Breast epithelium (tissue), 4 donors: ENCODE measurements at places on chromosomes 5 and 9.

GRCh38 chr9:69090946-69091345 is 55.4 kb downstream of the FXN start:
- H3K27me3 ChIP-seq: no peaks in the 10 kb centered on the region
- DNase-seq: no peak
- H3K4me3 ChIP-seq: no peak overlapping the region

DNA sequence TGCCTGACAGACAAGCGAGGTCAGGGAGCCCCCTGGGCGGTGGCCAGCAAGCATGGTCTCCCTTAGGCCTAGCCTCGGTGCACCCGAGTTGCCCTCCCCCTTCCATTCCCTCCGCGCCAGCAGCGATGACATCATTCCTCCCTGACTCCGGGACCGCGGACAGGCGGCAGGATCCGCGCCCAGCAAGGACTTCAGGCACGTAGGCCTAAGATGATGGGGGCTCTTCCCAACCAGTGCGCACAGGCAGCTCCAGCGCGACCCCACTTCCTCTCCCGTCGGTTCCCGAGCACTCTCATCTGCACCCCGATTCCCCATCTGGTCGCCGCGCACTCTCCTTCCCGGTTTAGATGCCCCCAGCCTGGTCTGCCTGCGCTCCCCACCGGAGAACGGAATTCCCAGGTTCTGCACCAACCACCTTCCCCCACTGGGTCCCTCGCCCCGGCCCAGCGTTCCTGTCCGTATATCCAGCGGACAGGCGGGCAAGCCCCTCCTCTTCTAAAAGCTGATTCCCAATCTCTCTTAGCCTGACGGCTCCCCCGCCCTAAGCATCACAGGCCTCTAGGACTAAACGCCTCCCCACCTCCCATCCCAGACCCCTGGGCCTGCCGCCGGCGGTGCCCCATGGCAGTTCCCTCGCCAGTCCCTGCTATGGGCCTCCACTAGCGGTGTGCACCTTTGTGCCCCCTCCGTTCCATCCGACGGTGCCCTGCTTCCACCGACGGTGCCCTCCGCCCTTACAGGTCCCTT is 931 bp downstream of the FAM219A start:
- no peaks in the 10 kb centered on the region for H3K27me3 ChIP-seq
- DNase-seq: peak; percentile 69
- H3K36me3 ChIP-seq: no peaks in the 10 kb centered on the region
- no peaks in the 10 kb centered on the region for H3K4me1 ChIP-seq
- H3K27ac ChIP-seq: peak overlapping the region; percentile 87

- no peak overlapping the region for H3K27ac ChIP-seq
- H3K27me3 ChIP-seq: no peaks in the 10 kb centered on the region
- no peak for DNase-seq
- no peaks in the 10 kb centered on the region for H3K4me1 ChIP-seq
- no peaks in the 10 kb centered on the region for H3K36me3 ChIP-seq
Observed at GRCh38 chr5:173557123-173557903, 59.1 kb downstream of the BOD1 start.

DNA sequence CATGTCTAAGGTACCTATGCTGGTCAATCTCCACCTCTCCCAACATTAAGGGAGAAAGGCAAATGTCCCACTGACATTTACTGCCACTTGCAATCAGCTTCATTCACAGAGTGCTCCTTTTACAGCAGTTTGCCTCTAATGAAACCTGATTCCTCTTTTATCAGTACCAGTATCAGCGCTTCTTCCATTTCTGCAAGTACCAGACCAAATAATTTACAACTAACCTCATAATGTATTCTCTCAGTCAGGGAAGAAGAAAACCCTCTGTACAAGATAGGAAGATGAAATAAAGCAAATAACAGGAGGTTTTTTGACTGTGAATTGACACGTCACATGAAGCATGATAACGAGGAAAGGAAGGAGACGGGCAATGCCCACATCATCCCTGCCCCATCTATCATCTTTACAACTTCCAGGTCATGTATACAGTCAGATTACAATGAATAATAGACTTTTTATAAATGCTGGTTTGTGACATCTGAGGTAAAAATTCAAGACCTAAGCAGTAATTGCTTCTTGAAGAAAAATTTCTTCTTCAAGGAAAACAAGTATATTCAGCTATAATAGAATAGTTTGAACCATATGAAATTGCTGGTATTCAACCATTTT is 21.9 kb downstream of the ABITRAM start:
- no peak for DNase-seq
- no peaks in the 10 kb centered on the region for H3K27me3 ChIP-seq
- H3K4me3 ChIP-seq: no peak overlapping the region

DNA sequence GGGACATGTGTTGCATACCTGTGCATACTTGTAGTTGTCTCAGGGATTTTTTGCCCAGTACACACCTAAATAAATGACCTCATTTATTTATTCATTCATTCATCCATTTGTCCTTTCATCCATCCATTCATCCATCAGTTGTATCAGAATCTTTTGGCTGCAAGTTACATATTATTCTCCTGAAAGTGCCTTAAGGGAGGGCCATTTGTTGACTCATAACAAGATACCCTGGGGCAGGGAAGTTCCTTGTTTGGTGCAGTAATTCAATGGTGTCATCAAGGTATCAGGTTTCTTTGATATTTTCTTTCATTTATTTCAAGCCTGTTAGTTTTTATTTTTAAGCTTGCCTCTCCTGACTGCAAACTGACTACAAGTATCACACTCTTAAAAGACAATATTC is 597.9 kb upstream of the TLE4 start:
- H3K36me3 ChIP-seq: no peaks in the 10 kb centered on the region
- H3K27ac ChIP-seq: no peak overlapping the region
- no peak for DNase-seq
- no peaks in the 10 kb centered on the region for H3K4me1 ChIP-seq
- no peaks in the 10 kb centered on the region for H3K27me3 ChIP-seq
- H3K4me3 ChIP-seq: no peak overlapping the region

DNA sequence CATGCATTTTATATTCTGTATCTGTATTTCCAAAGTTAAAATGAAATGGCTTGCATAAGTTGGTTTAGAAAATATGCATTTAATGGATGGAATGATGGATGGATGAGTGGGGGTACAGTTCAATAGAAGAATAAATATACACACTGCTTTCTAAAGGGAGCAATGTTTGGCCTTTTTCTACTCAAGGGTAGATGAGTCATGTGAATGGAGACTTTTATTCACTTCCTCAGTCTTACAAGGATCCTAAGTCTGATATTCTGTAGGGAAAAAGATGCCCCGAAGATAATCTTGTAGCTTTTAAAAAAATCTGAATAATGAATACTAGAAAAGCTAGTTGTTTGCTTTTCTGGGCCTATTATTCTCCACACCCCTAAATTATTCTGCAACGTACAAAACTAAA is 2112.1 kb downstream of the MAT2B start:
- H3K4me3 ChIP-seq: no peak overlapping the region
- no peaks in the 10 kb centered on the region for H3K27me3 ChIP-seq
- no peaks in the 10 kb centered on the region for H3K36me3 ChIP-seq
- H3K27ac ChIP-seq: no peak overlapping the region
